ENCODE measurements at places on chromosomes 11 and 22.

DNA sequence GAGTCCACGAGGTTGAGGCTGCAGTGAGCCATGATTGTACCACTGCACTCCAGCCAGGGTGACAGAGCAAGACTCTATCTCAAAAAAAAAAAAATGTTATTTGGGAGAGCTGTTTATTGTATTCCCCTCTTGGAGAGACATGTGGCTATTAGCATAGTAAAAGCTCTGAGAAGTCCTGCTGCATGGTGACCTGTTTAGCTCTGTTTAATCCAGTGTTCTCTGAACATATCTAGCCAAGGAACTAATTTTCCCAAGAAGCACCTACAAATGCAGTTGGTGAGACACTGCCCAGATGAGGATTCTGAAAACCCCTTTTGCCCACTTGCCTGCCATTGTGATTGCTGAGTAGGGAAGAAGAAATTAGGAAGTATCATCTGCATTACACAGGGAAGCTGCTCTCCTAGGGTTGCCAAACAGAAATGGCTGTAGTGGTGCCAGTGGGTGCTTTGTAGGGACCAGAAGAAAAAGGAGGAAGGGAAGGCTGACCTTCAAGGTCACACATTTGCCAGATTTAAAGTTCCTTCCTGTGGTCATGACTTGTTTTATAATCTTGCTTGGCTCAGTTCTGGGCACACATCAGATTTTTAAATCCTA is 15.7 kb downstream of the TIMP3 start:
- DNase-seq, result no peak

DNA sequence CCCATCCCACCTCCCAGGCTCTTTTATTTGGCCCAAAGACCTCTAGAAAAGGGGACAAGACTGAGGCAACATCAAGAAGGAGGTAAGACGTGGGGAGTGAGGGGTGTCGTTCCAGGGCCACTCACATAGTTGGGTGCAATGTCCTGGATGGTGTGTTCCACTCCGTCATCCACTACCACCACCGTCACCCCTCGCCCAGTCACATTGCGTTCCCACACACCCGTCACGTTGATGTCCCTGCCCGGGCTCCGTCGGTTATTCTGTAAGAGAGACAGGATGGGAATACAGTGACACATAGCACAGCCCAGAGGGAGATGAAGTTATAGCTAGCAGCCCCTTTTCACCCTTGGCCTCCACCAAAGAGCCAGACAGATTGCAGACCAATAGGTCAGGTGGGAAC is 3.8 kb downstream of the PCSK7 start:
- no peak for DNase-seq

DNA sequence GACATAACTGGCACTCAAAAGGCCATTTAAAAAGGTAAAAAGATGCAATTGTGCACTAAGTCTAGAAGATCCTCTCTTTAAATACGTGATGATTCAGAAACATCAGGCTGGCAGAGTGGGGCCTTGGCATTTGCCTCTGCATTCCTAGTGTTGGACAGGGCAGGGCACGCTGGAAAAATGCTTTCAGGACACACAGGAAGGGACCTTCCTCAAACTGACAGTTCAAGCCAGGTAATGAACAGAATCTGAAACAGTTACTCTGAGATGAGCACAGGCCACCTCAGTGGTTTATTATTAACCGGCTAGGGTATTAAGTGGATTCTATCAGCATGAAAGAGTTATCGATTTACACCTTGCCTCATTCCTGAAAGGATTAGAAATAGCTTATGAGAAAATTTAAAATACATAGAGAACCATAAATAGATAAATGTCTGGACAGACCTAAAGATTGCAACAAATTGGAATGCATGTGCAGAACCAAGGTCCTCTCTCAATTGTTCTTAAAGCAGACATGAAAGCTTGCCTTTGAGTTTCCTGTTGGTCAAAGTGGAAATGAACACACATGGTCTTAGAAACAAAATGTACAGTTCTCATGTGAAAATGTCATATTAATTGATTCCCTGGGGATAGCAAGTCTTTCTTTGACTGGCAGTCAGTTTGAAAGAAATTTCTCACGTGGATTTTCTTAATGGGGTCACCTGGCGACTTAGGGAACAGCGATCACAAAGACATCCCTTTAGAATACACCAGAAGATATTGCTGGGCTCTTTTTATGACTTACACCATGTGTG is 21.5 kb upstream of the CSNK2A3 start:
- DNase-seq, result no peak

- no peak for DNase-seq
Measured at GRCh38 chr11:102360681-102361080, 13.7 kb downstream of the BIRC2 start.

DNA sequence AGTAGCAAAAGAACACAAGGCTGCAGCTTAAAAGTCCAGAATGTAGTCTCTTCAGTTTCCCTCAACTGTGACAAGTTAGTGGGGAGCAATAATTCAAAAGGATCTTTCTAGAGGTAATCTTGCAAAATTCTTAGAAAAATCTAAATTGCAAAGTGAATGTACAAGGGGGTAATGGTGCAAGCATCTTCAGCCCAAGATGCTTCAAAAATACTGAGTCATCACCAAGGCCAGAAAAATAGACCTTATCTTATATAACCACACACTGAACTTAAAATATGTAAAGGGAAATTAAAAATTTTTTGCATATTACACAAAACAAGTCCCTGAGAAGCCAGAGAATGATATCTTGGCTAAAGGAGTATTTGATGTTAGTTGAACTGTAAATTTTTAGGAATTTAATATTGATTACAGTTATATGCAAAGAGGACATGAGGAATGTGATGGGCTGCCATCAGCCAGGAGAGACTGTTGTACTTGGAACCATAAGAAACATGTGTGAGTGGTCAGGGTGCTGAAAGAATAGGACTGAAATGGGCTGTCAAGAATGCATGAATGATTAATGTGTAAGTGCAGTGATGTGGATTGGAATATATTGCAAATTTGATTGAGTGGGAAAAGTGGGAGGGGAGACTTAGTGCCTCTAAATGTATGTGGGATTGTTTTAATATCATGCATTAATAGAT is 85.7 kb upstream of the LIN7C start:
- no peak for DNase-seq

GRCh38 chr11:133318221-133318620 is 214.1 kb downstream of the OPCML start:
- no peak for DNase-seq

DNA sequence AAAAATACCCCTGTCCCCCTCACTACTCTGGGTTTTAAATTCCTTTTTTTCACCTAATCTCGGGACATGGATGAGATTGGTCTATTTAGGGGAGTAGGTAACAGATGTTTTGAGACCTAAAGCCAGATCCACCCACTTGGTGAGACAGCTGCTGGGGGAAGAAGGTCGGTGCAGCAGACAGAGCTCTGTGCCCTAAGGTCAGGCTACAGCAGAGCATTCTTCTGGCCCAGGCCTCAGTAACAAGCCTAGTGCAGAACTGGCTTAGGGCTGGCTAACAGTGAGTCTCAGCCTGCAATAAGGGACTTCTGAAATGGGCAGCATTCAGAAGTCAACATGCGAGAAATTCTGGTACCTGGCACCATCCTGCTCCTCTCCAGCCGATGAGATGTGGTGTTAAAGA is 444.9 kb upstream of the KIRREL3 start:
- no peak for DNase-seq

DNA sequence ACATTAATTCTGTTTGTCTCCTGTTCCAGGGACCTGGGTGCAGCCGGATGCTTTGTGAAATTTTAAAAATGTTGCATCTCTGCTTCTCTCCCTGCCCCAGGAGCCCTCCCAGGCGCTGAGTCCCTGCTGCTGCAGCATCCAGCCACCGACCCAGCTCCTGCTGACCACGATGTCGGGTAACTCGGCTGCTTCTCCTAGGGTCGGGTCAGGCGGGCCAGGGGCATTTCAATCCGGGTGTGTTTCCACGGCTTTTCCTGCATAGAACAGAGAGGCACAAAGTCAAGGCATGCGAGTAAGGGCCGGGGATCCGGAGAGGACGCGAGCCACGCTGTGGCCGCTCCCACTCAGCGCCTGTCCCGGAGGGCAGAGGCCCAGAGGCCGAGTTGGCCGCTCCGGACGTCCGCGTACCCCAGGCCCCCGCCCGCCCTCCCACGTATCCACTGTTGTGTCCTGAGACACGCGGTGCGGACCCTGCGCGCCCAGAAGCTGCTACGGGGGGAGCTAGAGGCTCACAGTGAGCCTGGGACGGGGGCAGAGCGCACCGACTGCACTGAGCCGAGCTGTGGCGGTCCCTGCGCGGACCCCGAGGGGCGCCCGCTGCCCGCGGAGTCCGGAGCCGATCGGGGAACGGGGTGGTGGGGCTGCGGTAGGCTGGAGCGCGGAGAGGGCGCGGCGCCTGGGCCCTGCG is at the start of gene POU2AF3:
POU2AF3 (plus strand) TSS at position 134 of the 688 bp plus-strand sequence; CDS start at position 170, 36 bp downstream.
- peak; percentile 58 for DNase-seq

DNA sequence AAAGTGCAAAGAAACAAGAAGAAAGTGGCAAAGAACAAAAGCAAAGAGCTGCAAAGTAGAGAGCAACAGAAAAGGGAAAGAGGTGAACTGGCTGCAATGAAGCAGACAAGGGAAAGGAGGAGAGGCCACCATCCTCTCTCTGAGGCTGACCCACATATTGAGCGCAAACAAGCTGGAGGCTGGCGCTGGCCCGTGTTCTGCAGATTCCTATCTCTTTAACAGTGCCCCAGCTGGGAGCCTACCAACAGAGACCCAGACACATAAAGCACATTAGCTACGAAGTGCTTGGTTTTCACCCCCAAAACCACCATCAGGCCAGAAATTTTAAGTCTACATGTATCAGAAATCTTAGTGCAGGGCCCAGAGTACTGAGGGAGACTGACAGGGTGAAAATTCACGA is 17.6 kb downstream of the NCAPD3 start:
- DNase-seq, result no peak

- no peak for DNase-seq
Measured at GRCh38 chr11:34682825-34683224, 61.9 kb downstream of the EHF start.

DNA sequence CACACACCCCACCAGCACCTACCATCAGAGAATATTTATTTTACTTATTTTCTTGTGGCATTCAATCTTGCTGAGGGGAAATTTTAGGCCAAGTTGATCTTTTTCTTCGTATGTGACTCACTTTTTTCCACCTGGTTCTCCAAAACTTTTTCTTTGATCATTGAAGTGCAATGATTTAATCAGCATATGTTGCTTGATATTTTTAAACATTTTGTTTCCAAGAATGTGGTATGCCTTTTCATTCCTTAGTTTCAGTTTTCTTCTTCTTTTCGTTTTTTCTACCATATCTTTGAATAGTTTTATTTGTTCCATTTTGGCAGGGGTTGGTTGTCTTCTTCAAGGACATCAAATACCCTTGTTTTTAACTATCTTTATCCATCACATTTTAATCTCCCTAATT is 28.6 kb downstream of the FANCF start:
- DNase-seq, result no peak

DNA sequence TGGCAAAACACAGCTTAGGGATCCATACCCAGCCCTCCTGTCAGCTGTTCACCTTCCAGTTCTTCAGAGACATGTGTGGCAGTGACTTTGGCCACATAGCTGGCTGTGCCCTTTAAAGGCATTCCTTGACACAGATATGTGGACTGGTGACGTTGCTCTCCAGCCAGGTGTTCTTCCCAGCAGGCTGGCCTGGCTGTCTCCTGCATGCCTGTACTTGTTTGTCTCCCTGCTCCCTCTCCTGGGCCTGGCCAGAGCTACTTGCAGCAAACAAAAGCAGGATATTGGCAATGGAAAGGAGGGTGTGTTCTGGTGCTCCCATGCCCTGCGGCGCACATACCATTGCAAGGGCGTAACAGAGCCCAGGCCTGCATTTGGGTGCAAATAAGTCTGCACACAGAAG is 38.3 kb downstream of the PIK3IP1 start:
- DNase-seq, result peak; percentile 43

GRCh38 chr22:22109693-22110466 is 127.3 kb upstream of the TOP3B start:
- no peak for DNase-seq

- no peak for DNase-seq
Measured at GRCh38 chr11:123323568-123323967, 106.5 kb upstream of the GRAMD1B start.

DNA sequence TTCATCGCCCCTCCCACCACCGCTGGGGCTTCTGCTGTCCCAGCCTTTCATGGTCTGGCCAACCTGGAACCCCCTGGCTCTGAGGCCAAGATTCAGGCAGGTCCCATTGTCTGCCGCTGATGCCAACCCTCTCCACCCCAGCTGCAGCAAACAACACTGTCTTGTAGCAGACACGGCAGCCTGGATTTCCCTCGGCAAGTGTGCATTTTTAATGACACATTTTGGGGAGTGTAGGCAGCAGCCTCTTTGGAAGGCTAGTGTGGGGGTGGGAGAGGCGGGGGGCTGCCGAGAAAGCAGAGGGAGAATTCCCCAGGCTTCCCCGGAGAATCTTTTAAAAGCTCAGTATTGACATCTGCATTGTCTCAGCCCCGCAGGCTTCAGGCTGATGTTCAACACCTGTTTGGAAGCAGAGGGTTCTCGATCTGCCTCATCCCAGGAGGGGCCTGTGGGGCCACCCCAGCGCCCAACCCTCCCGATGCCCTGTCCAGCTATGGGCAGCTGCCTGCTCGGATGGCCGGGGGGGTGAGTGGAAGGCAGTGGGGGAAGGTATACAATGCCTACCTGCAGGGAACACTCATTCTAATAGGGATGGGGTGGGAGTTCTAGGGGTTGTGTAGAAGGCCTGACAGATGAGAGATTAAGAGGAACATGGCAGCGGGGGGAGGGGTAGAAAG is 41.5 kb downstream of the NECTIN1 start:
- DNase-seq, result no peak

- DNase-seq, result no peak
Measured at GRCh38 chr11:65275906-65276305, 14.1 kb downstream of the POLA2 start.

- DNase-seq, result no peak
Measured at GRCh38 chr11:68776442-68777235, 25.3 kb upstream of the TESMIN start.

- DNase-seq, result no peak
Measured at GRCh38 chr11:125036933-125037332, 26.2 kb upstream of the SLC37A2 start.

- DNase-seq, result no peak
Measured at GRCh38 chr11:8980485-8980884, 16.2 kb upstream of the TMEM9B start.

- DNase-seq, result no peak
Measured at GRCh38 chr22:44894782-44895181, 115.0 kb downstream of the PHF21B start.

- no peak for DNase-seq
Measured at GRCh38 chr11:132050049-132050448, 679.6 kb downstream of the NTM start.

GRCh38 chr11:14340721-14341120 is 18.3 kb downstream of the RRAS2 start:
- DNase-seq, result no peak

DNA sequence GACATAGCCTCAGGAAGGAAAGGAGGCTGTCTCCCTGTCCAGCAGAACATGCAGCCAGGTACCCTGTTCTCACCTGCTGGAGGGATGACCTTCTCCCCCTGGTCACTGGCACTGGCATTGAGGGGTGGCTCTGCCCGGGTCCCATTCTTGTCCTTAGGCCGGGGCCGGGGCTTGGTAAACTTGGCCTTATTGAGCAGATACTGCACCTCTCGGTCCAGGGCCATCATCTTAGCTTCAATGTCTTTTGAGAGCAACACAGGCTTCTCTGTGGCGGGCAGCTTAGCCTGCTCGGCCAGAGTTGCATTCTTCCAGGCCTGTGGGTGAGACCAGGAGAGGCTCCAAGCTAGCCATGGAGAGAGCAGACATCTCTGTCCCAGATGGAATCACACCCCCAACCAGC is 10.5 kb downstream of the HYOU1 start:
- DNase-seq, result no peak

GRCh38 chr22:46941968-46942798 is 179.7 kb downstream of the TBC1D22A start:
- peak; percentile 62 for DNase-seq

- no peak for DNase-seq
Measured at GRCh38 chr22:39214006-39214382, 30.8 kb downstream of the PDGFB start.
